ENCODE measurements at places on chromosomes 7 and 10.

DNA sequence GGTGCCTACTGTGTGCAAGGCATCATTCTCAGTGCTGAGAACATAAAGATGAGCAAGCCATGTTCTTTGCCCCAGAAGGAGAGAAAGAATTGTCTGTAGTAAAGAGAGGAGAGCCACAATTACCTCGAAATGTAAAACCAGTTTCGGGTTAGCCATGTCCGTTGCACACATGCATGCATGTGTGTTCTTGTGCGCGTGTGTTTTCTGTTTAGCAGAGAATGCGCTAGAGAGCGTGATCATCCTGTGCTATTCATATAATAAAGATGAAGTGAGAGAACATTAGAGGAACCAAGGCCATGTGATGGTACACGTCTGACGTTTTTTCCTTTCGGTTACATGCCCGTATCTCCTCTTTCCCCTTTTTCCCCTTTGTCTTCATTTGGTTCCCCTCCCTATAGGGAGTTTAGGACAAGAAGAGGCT is 158.2 kb downstream of the CELF2 start:
- DNase-seq, result no peak

GRCh38 chr7:99499721-99500636 is at the start of gene ZNF394:
TSS of gene ZNF394 (minus strand) at chr7:99500281. CDS start at chr7:99500093, 188 bp downstream.
- DNase-seq, result peak; percentile 92

DNA sequence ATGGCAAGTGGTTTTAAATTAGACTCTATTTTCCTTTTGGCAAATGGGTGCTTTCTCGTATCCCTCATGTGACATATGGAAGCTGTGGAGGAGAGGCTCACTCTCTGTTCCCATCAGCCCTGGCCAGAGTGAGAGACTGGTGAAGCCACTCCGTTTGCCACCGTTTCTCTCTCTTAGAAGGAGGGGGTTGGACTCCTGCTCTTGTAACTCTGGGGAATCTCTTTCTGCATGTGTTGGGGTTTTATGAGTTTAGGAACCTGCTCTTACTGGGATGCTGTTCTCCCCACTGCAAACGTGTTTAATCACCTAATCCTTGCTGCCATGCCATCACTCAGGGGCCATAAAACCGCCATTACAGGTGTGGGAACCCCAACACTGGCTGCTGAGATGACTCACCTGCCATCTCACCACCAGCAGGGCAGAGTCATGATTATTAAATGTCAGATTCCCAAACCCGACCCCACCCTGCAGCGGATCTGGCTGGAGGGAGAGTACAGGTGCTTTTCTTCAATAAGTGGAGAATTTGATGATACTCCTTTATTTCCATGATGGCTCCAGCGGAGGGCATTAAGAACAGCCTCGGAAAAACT is 103.2 kb downstream of the ADCY1 start:
- peak; percentile 18 for DNase-seq

GRCh38 chr7:102860351-102860811 is 52.4 kb upstream of the LRRC17 start:
- DNase-seq, result no peak

DNA sequence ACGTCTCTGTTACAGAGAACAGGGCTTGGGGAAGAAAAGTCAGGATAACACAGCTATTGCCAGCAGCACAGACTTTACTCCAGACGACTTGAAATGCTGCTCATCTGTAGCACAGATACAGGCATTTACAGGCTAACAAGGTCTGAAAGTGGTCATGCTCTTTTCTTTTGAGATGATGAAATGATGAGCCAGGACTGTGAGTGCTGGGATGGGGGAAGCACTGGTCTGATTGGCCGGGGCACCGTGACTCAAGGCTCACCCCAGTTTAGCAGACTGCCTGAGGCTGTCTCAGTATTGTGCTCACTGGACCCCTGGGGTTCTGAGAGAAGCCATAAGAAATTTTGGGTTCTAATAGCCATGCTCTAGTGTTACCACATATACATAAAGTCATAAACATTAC is 12.4 kb downstream of the SMKR1 start:
- no peak for DNase-seq
